ENCODE measurements at places on chromosomes 7 and 10.

- peaks cover 19% of the 10 kb centered on the region for H3K4me1 ChIP-seq
- H3K4me3 ChIP-seq, result no peak overlapping the region
- DNase-seq, result no peak
- H3K27ac ChIP-seq, result no peak overlapping the region
Measured at GRCh38 chr10:26970667-26971066, 109.9 kb upstream of the ABI1 start.

DNA sequence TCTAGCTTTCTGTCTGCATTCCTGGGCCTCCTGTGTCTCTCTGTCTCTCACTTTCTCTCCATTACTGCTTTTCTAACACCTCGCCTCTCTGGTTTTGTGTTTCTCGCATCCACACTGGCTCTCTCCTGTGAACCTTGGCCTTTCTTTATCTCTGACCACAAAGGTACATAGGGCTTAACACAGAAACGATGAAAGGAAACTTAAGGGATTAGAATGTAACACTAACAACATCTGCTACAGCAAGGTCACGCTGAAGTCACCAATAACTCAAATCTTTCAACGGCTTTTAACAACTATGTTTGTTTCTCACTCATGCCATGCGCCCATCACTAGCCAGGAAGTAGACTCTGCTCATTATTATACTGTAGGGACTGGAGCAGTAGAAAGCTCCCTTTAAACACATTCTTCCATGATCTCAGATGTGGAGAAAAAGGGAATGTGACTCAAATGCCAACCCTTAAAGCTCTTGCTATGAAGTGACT lies 9.3 kb upstream of the OR6V1 start:
- DNase-seq, result no peak
- H3K27me3 ChIP-seq, result peaks cover 23% of the 10 kb centered on the region
- no peaks in the 10 kb centered on the region for H3K4me1 ChIP-seq
- no peak overlapping the region for H3K4me3 ChIP-seq
- no peak overlapping the region for H3K27ac ChIP-seq

- H3K4me3 ChIP-seq, result no peak overlapping the region
- no peak for DNase-seq
- H3K4me1 ChIP-seq, result no peaks in the 10 kb centered on the region
Measured at GRCh38 chr7:69388452-69389137, 209.7 kb upstream of the AUTS2 start.

GRCh38 chr10:75976681-75977080 lies 545.3 kb downstream of the LRMDA start:
- H3K27ac ChIP-seq, result no peak overlapping the region
- no peak for DNase-seq
- H3K27me3 ChIP-seq, result no peaks in the 10 kb centered on the region
- no peaks in the 10 kb centered on the region for H3K36me3 ChIP-seq

DNA sequence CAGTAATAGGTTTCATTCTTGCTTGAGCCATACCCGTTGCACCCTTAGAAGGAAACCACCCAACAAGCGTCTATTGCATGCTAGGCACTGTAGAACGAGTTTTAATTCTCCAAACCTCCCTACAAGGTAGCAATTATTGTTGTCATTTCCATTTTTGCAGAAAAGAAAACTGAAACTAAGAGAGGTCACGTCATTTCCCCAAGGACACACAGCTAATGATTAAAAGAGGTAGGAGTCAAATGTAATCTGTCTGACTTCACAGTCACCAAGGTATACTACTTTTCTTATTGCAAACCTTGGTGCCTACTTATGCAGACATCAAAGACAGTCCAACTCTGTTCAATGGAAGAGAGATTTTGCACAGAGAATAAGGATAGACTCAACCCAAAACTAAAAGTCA lies 49.1 kb upstream of the C1QL3 start:
- H3K36me3 ChIP-seq, result no peaks in the 10 kb centered on the region
- peaks cover 30% of the 10 kb centered on the region for H3K27me3 ChIP-seq
- peaks cover 4% of the 10 kb centered on the region for H3K4me1 ChIP-seq

GRCh38 chr10:119908166-119908565 lies 15.6 kb downstream of the SEC23IP start:
- H3K27ac ChIP-seq, result peak overlapping the region; percentile 31
- no peak overlapping the region for H3K4me3 ChIP-seq
- peaks cover 5% of the 10 kb centered on the region for H3K4me1 ChIP-seq
- peaks cover 84% of the 10 kb centered on the region for H3K36me3 ChIP-seq
- no peaks in the 10 kb centered on the region for H3K27me3 ChIP-seq

- H3K27me3 ChIP-seq, result no peaks in the 10 kb centered on the region
- no peak overlapping the region for H3K4me3 ChIP-seq
- H3K4me1 ChIP-seq, result peaks cover 4% of the 10 kb centered on the region
- no peak for DNase-seq
- peaks cover 3% of the 10 kb centered on the region for H3K36me3 ChIP-seq
- no peak overlapping the region for H3K27ac ChIP-seq
Measured at GRCh38 chr7:67346126-67346525, 349.5 kb downstream of the TYW1 start.

DNA sequence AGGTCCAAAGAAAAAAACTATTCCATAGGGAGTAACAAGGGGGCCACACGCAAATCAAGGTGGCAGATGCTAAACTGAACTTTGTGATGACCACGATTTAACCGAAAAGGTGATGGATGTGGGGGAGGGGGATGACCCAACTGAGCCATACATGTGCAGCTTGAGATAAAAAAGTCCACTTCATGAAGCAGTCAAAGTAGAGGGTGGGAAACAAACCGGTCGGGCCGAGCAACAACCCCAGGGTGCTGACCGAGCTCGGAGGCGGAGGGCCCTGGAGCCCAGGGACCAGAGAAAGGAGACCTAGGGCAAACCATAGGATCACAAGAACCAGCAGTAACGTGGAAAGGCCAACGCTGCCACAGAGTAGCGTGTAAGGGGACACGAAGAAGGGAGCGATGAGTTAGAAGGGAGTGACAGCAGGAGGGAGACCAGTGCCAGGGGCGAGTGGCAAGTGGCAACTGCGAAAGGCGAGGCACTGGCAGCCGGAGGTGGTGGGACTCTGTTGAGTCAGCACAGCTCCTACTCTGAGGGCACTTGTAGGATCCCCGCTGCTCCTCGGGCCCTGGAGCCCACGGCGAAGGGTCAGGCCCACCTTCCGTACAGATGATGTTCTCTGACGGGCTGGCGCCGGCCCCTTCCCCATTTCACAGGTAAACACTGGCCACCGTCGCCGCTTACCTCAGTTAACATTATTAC lies 540 bp downstream of the SNX13 start:
- peaks cover 31% of the 10 kb centered on the region for H3K36me3 ChIP-seq
- H3K4me3 ChIP-seq, result peak overlapping the region; percentile 97
- peak; percentile 73 for DNase-seq
- H3K4me1 ChIP-seq, result peaks cover 53% of the 10 kb centered on the region
- H3K27me3 ChIP-seq, result no peaks in the 10 kb centered on the region

- H3K36me3 ChIP-seq, result no peaks in the 10 kb centered on the region
- no peak for DNase-seq
- no peak overlapping the region for H3K27ac ChIP-seq
Measured at GRCh38 chr7:150911590-150912267, 59.4 kb downstream of the AOC1 start.

DNA sequence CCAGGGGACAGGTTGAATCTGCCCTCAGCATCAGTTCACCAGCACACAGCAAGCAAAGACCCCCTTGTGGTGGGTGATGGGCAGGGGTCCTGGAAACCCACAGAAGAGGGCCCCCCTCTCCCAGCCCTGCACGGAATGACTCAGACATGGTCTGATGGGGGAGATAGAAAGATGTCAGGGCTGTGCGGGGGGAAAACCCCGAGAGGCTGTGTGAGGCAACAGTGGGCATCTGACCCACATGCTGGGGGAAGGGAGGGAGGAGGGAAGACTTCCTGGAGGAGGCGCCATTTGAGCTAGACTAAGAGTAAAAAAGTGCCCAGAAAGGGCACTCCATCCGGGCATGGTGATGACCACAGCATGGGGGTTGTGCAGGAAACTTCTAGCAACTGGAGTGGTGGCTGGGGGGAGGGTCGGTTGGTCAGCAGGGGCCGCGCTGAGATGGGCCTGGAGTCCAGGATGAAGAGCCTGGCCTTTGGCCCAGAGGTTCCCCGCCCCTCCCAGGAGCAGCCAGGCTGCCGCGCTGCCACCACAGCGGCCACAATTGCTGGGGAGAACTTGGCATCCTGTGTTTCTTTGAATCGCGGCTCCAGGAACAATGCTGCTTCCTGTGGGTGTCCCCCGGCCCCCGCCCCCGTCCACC lies 2.5 kb downstream of the LFNG start:
- H3K4me1 ChIP-seq, result peaks cover 63% of the 10 kb centered on the region
- H3K27ac ChIP-seq, result peak overlapping the region; percentile 90
- peaks cover 22% of the 10 kb centered on the region for H3K36me3 ChIP-seq
- H3K4me3 ChIP-seq, result peak overlapping the region; percentile 92
- DNase-seq, result peak; percentile 77

DNA sequence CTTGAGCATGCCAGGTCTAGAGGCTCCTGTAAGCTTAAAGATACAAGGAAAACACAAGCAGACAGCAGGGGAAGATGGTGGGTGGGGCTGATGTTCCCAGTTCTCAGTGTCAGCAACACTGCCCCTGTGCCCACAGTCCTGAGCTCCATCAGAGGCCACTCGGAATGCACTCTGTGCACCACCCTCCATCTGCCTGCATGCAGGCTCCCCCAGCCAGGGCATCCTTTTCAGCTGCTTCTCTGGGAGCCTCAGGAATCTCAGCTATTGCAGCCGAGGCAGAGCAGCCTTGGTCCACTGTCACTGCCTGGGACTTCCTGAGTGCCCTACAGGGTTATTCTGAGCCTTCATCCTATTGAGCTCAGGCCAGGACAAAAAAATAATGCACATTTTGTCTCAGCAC lies 22.2 kb downstream of the LBX1 start:
- DNase-seq, result no peak
- no peaks in the 10 kb centered on the region for H3K4me1 ChIP-seq
- no peak overlapping the region for H3K4me3 ChIP-seq
- peaks cover 53% of the 10 kb centered on the region for H3K27me3 ChIP-seq

GRCh38 chr10:129046962-129047361 lies 420.1 kb upstream of the MGMT start:
- H3K27me3 ChIP-seq, result peaks cover 13% of the 10 kb centered on the region
- no peaks in the 10 kb centered on the region for H3K36me3 ChIP-seq
- H3K4me3 ChIP-seq, result no peak overlapping the region
- DNase-seq, result no peak

GRCh38 chr7:81111781-81112540 lies 193.1 kb upstream of the SEMA3C start:
- no peak for DNase-seq
- no peaks in the 10 kb centered on the region for H3K4me1 ChIP-seq
- no peaks in the 10 kb centered on the region for H3K27me3 ChIP-seq
- no peaks in the 10 kb centered on the region for H3K36me3 ChIP-seq
- no peak overlapping the region for H3K4me3 ChIP-seq

DNA sequence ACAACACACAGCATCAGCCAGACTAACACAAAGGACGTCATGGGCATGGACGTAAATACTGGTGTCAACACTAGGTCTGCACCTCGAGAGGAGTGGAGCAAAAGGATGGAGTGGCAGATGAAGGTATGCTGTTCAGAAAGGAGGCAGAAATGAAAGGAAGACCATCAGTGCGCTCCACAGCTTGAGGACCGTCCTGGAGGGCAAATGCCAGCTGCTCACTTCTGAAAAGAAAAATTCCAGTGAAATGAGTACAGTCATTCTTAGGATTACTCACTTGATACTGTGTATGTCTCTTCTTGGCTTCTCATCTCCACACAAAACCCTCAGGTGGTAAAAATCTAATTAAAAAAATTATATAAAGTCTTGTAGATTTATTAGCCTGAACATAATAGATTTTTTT lies 44.8 kb downstream of the EGFR start:
- H3K4me3 ChIP-seq, result no peak overlapping the region
- peaks cover 52% of the 10 kb centered on the region for H3K27me3 ChIP-seq
- H3K4me1 ChIP-seq, result peaks cover 2% of the 10 kb centered on the region
- H3K27ac ChIP-seq, result no peak overlapping the region
- H3K36me3 ChIP-seq, result no peaks in the 10 kb centered on the region

DNA sequence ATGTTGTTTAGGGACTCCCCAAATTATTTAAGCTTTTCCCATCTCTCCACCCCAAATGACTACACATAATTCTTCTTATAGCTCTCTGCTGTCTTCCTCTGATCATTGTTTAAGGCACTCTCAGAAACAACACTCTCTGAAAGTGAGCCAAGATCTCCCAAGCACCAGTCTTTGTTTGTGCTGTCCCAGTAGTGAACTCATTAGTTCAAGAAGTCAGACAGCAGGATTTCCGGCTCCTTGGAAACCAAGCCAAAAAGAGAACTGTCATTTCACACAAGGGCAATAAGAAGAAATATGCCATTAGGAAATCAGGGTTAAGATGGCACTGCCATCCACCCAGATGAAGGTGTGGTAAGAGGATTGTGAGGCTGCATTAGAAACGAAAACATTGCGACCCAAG lies 83.1 kb downstream of the FZD1 start:
- peaks cover 2% of the 10 kb centered on the region for H3K27me3 ChIP-seq
- no peak overlapping the region for H3K27ac ChIP-seq
- DNase-seq, result no peak

Data from activated T-cell treated with anti-CD3 and anti-CD28 coated beads, Interleukin-2, amount 50 U/mL, for 24 hours (primary cell).